ENCODE measurements at places on chromosomes 12 and 14.

DNA sequence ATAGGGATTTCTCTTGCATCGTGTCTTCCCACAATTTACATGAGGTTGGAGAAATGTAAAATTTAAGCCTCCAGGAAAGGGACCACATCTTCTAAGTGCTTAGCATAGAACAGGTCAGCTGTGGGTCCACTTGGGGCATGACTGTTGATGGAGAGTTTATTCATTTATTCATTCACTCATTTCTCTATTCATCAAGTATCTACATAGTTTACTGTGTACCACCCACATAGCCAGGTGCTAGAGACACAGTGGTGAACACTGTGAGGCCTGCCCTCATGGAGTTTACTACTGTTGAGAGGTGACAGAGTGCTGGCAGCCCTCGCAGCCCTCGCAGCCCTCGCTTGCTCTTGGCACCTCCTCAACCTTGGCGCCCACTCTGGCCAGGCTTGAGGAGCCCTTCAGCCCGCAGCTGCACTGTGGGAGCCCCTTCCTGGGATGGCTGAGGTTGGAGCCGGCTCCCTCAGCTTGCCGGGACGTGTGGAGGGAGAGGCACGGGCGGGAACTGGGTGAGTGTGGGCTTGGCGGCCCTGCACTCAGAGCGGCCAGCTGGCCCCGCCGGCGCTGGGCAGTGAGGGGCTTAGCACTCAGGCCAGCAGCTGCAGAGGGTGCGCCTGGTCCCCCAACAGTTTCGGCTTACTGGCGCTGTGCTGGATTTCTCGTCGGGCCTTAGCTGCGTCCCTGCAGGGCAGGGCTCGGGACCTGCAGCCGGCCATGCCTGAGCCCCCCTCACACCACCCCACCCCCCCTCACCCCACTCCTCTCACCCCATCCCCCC lies 1.7 kb upstream of the JPH4 start:
- DNase-seq = no peak

- DNase-seq = no peak
These were observed 366.0 kb upstream of the RGS6 start for GRCh38 chr14:71566276-71566675.

DNA sequence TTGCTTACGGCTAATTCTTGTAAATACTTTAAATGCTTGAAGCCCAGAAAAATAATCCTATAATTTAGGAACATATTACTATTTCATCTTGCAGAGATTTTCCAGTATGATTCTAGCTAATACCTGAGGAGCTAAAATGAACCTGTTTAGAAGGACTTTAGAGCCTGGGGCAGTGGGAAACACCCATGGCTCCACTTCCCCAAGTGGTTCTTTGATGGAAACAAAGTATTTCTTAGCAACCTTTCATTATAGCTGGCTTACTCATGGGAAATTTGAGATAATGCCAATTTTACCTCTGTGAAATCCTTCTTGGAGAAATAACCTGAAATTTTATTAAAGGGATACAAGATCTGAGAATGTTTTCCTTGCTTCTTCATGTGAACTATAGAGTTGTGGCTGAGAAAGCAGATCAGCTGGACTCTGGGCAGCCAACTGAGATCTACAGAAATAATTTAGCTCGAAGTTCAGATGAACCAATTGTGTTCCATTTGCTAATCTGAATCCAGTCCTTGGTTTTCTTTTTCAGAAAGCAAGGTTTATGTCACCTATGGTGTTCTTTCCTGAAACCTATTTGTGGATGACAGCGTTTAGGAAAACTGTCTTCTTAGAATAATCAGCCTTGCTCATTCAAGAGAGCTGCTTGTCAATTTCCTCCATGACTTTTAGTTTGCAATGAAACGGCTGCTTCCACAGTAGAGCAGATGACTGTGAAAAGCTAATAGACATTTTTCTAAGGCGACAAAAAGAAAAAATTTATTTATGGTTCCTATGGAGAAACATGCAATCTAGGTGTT lies 141.8 kb upstream of the CPM start:
- DNase-seq = no peak

DNA sequence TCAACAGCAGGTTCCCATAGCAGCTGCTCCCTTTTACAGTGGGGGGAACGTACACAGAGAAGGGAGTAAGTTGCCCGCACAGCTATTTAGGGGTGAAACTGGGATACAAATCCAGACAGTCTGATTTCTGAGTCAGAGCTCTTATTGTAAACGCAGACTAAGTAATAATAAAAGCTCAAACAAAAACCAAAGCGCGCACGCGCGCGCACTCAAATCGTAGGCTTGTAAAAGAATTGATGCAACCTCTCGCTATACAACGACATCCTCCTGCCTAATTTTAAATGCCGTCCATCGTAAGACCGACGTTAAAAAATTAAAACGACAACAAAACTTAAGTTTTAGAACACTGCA lies 747 bp upstream of the DACT1 start:
- DNase-seq = no peak

DNA sequence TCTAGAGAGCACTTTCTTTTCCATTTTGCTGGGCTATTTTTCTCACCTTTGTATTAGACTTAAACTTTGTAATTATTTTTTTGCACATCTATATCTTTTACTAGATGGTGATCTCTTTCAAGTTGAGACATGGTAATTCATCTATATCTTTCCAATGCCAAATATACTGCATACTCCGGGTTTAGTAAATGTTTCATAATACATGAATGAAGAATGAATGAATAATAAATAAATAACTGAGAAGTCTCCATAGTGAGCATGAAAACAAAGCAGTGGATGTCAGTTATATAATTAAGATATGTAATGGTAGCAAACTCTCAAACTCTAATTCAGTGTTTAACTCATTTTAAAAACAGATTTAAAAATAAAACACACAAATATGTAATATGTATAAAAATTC lies 342.5 kb upstream of the KITLG start:
- DNase-seq = no peak

GRCh38 chr12:103011974-103012763 lies 54.7 kb downstream of the ASCL1 start:
- DNase-seq = no peak

GRCh38 chr14:31419967-31420318 lies 407 bp downstream of the HEATR5A start:
- DNase-seq = no peak

DNA sequence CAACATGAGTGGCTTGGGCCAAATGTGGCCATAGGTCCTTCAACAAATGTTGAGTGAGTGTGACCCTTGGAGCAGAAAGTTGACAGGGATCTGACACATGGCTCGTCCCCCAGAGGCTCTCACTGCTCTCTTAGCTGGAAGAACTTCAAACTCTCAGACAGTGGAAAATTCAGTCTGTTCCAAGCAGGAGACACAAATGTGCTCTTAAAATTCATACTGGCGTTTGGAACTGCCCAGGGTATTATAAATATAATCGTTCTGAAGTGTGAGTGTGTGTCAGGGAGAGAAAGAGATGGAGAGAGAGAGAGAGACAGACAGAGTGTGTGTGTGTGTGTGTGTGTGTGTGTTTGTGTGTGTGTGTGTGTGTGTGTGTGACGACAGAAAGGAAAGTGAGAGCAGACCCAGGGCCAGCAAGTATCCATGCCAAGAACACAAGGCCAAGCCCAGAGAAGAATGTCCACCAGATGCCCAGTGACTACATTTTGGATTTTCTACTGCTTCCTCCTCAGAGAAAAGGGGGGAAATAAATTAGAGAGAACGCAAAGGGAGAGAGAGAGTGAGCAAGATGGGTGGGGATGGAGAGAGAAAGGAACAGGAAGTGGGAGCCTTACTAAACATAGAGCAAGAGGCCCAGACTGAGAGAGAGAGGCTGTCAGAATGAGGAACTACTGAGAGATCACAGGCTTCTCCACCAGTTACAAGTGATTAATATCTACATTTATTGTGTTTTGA lies 193.6 kb upstream of the NUDT4 start:
- no peak for DNase-seq

DNA sequence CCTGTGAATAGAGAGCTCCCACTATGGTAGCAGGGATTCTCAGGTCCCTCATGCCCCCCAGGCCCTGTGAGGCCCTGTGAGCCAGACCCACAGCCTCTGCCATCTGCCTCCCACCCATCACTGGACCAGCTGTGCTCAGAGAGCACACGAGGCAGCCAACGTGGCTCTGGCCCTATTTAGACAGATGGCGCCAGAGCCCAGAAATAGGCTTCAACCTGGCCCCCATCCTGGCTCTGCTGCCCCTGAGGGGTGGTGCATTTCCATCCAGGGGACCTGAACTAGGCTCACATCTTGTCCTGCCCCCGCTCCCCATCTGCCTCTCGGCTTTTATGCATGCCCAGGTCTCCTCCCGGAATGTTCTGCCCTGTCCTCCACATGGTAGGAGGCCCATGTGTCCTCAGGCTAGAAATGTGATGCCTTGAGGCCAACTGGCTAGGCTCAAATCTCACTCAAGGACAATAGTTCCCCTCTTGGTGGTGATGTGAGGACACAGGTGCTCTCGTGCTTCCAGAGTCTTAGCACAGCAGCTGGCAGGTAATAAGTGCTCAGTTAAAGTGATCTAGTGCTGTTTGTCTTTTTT lies 18.9 kb downstream of the TMEM63C start:
- no peak for DNase-seq

DNA sequence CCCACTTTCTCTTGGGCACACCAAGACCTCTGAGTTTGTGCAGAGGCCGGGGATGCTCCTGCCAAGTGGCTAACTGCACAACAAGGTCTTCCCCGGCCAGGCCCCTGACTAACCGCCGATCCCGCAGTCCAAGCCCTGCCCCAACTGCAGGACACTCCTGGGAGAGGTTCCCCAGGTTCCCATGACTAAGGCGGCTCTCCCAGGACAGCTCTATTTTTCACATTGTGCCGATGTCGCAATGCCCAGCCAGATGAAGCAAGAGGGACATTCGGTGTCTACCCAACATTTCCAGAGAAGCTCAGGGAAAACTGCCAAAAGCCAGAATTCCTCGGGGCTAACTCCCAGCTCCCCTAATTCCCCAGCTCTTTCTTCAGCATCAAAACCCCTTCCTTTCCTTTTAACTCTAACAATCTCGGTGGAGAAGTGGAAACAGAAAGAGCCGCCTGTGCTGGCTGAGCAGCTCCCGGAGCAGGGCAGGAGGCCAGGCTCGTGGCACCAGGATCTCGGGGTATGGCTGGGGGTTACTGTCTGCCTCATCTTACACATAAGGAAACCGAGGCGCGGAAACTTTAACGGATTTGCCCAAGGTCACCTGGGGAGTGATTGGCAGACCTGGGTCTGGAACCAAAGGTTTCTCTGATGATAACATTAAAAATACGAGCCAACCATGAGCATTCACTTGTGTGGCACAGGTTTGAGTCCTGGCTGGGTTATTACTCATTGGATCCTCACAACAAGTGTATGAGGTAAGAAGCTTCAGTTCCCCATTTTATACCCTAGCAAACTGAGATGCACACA lies 318.2 kb downstream of the BCL11B start:
- no peak for DNase-seq

DNA sequence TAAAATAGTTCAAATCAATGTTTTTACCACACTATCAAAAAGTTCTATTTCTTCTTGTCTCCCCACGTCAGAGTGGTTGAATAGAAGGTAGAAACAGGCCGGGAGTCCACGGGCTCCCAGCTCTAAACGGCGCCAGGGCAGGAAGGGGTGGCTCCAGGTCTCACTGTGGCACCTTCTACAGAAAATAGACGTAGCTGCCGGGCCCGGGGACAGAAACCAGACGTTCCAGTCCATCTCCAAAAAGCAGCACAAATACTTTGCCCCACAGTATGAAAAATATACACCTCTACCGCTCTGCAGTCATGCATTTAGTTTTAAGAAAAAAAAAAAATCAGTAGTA lies 30.9 kb downstream of the CCNK start:
- no peak for DNase-seq

DNA sequence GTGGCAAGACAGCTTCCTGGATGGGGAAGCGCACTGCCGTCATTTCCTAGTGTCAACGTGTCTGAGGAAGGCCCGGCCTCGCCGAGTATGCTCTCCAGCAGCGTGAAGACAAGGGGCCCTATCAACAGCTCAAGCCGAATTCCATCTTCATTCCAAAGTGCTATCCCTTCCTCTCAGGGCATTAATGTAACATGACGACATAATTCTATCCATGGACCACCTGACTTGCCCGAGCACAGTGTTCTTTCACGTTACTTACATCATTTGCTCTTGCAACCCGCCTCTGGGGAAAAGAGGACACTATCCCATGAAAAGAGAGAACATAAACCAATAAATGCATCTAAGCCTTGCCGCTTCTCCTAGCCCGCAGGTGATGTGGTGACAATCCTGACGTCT lies 22.9 kb downstream of the CCDC92 start:
- no peak for DNase-seq

GRCh38 chr14:85479306-85479705 lies 50.6 kb upstream of the FLRT2 start:
- DNase-seq = no peak

- no peak for DNase-seq
These were observed 78.0 kb upstream of the IFNG-AS1 start for GRCh38 chr12:67911275-67911600.

DNA sequence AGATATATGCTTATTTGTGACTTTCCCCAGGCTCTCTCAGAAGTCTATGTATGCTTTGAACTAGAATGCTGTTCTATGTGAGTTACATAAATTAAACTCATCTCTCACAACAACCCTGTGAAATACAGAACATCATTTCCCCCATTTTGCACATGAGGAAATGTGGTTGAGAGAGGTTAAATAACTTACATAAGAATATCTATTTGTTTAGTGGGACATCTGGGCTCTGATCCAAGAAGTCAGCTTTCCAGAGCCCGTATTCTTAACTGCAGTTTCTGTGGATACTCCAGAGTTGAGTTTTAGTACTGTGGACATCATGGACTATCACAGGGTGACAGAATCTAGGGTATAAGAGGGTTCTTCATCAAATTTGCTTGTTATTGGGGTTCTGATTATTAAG lies 242.5 kb upstream of the ARHGAP5 start:
- no peak for DNase-seq

GRCh38 chr14:75200451-75200850 lies 24.0 kb upstream of the TMED10 start:
- no peak for DNase-seq

DNA sequence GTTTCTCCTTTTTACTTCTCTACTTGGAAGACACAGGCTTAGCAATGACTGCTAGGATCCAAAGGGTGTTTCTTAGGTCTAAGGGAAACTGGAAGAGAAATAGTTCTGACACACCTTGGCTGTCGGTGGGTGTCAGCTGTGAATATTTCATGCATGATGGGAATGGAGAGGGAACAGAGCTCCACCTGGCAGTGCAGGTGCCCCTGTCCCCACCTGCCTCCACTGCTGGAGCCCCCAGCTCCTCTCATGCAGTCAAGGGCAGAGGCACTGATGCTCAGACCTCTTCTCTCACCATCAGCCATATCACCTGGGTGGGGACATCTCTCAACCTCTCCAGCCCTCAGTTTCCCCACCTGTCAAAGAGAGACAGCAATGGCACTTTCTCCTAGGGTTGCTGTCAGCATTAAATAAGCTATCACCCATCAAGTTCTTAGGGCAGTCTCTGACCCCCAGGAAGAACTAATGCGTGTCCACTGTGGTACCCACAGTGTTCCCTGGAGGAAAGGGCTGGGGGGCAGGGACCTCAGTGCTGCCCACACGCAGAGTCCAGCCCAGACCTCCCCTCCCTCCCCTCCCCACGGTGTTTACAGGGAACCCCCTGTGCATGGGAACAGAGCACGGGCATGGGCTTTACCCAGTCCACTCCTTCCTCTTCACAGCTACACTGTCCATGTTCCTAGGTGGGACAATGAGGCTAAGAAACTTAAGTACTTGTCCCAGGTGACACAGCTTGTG lies 69.1 kb downstream of the C14orf132 start:
- DNase-seq = no peak

GRCh38 chr12:79138872-79139271 lies 274.3 kb downstream of the SYT1 start:
- no peak for DNase-seq

GRCh38 chr14:31377433-31377832 lies 42.9 kb downstream of the HEATR5A start:
- no peak for DNase-seq

GRCh38 chr12:117052386-117053049 lies 46.7 kb downstream of the TESC start:
- DNase-seq = no peak
